CD4-positive, alpha-beta T cell treated with Interleukin-12 subunit alpha and Interleukin-12 subunit beta, for 1 hour (primary cell): ENCODE measurements at places on chromosomes 4 and X.

- DNase-seq, result no peak
Measured at GRCh38 chr4:48370260-48371134, 29.2 kb downstream of the SLAIN2 start.

- no peak for DNase-seq
Measured at GRCh38 chrX:131789664-131790063, 233.4 kb upstream of the STK26 start.

- DNase-seq, result no peak
Measured at GRCh38 chrX:68550193-68550592, 51.3 kb downstream of the YIPF6 start.

DNA sequence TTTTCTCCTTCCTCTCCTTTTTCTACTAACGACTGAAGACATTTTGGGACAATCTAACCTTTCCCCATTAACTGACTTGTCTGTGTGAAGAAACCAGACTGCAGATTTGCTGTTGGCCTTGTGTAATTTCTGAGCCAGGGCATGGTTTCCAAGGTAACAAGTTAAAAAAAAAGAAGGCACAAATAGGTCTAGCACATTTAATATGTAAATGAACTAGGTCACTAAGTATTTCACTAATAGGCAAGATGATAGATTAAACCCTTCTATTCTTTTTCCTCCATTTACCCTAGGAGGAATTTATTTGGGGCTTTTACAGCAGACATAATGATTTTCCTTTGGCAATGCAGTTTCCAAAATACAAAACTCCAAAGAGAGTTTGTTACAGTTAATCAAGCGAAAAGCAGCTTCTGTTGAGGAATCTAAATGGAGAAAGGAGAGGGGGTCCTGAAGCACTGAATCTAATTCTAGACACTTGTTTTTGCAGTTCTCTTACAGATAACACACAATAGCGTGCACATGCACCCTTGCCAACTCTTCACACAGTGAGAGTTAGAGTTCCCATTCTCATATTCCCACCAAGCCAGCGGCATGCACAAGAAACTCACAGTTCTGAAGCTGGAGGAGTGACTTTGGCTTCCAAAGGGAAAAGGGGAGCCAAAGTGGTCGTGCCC is 72.0 kb downstream of the TSPAN5 start:
- DNase-seq, result no peak

- DNase-seq, result no peak
Measured at GRCh38 chrX:19863857-19864223, 23.6 kb downstream of the SH3KBP1 start.

- no peak for DNase-seq
Measured at GRCh38 chrX:32185160-32185559, 1026.2 kb downstream of the DMD start.

- peak; percentile 16 for DNase-seq
Measured at GRCh38 chr4:15653864-15654592, 1.1 kb downstream of the FBXL5 start.

DNA sequence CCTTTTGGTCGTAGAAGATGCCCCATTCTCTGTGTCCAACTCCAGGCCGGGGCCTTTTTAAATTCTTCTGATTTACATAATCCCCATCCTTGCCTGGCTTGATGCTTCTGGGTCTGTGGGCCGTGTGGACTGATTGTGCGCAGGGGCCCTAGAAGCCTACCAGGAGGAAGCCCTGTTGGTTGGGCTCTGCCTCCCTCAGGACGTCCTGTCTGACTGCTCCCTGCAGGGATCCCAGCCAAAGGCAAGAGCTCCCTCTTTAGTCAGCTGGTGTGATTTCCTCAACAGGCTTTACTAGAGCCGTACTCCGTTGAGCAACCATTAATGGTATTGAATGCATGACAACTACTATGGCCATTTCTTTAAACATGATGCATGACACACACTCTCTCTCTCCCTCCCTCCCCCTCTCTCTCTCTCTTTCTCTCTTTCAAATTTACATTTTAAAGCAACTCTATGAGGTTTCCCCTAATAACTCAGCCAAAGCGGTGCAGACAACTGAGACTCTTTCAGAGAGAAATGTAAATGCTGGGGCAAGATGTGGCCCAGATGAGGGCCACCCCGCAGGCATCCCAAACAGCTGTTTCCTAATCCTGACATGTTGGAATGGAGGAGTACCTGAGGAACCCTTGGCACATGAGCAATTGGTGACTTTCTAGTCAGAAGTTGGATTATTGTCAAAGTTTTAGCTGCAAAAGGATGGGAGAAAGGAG is 117.3 kb downstream of the DRD5 start:
- no peak for DNase-seq

DNA sequence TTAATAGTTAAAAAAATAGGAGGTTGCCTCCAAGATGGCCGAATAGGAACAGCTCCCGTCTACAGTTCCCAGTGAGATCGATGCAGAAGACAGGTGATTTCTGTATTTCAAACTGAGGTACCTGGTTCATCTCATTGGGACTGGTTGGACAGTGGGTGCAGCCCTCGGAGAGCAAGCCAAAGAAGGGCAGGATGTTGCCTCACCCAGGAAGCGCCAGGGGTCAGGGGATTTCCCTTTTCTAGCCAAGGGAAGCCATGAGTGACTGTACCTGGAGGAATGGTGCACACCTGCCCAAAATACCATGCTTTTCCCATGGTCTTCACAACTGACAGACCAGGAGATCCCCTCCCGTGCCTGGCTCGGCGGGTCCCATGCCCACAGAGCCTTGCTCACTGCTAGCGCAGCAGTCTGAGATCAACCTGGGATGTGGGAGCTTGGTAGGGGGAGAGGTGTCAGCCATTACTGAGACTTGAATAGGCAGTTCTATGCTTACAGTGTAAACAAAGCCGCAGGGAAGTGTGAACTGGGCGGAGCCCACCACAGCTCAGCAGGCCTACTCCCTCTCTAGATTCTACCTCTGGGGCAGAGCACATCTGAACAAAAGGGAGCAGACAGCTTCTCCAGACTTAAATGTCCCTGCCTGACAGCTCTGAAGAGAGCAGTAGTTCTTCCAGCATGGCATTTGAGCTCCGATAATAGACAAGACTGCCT is 47.5 kb downstream of the PPA2 start:
- DNase-seq, result no peak

GRCh38 chrX:10794203-10794630 is 173.8 kb upstream of the MID1 start:
- DNase-seq, result no peak

- no peak for DNase-seq
Measured at GRCh38 chr4:103405415-103405814, 207.3 kb upstream of the CENPE start.

DNA sequence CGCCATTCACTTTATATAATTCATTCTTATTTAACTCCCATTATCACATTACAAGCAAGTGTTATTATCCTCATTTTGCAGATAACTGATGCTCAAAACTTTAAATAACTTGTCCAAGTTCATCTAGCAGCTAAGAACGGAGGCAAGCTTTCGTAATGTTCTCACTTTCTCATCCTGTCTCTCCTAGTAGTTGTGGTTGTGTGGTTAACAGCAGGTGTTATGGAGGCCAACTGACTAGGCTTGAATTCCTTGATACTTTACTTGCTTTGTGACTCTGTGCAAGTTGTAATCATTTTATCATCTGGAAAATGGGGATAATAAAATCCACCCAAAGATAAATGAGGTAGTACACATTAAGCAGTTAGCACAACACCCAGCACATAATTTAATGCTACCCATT is 109.9 kb upstream of the PTPN13 start:
- DNase-seq, result no peak

DNA sequence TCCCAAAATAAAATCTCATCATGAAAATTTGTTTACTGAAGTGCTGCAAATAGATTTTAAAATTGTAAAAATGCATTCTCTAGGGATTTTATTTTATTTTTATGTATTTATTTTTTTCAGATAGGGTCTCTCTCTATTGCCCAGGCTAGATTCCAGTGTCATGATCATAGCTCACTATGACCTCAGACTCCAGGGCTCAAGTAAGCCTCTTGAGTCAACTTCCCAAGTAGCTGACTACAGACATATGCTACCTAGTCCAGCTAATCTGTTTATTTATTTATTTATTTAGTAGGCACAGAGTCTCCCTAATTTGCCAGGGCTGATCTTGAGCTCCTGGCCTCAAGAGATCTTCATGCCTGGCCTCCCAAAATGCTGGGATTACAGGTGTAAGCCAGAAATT is 317.7 kb upstream of the ANXA10 start:
- no peak for DNase-seq

GRCh38 chr4:25377572-25378436 is 741 bp downstream of the ANAPC4 start:
- DNase-seq, result no peak

DNA sequence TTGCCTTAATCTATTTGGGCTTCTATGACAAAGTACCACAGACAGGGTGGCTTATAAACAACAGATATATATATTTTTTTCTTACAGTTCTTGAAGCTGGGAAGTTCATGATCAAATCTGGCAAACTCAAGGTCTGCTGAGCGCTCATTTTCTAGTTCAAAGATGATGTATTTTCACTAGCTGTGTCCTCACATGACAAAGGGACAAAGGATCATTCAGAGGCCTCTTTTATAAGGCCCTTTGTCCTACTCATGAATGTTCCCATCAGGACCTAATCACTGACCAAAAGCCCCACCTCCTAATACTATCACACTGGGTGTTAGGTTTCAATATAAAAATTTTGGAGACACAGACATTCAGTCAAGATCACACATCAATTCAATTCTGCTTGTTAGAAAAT is 2025.2 kb downstream of the PCDH7 start:
- DNase-seq, result no peak

- no peak for DNase-seq
Measured at GRCh38 chr4:118881512-118882146, 7.0 kb upstream of the SYNPO2 start.

GRCh38 chrX:105910563-105911105 is 88.3 kb downstream of the NRK start:
- no peak for DNase-seq

GRCh38 chr4:38069271-38069760 is 109.1 kb downstream of the PTTG2 start:
- peak; percentile 39 for DNase-seq

- no peak for DNase-seq
Measured at GRCh38 chr4:166577639-166578038, 656.7 kb downstream of the SPOCK3 start.

GRCh38 chr4:84804136-84804535 is 162.4 kb downstream of the WDFY3 start:
- DNase-seq, result no peak

DNA sequence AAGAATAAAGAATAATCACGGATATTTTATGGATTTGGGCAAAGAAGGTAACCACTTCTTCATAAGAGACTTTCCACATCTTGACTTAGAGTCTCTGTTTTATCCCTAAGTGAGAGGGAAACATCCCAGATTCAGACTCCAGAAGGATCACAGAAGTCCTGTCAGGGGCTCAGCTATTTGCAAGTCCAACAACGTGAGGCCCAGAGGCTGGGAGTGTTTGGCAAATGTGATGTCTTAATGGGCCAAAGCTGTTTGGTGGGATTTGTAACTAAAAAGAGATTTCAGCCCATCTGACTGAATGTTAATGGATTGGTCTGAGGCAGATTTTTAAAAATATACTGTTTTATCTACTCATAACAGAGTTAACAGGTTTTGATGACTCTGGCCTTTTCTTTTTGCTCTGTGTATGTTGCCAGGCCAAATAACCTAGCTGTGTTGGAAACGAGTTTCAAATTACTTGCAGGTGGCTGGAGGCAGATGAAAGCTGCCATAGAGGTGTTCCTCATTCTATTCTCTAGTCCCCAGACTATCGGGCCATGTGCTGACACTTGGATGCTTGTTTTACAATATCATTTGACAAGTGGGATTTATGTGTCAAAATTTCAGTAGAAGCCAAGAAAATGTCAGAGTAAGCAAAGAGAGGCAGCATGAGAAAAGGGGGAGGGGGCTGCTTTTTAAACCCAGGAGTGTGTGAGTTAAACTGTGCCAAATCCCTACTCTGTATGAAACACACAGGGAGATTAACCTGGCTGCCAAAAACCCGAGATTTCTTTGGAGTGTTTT is 330.9 kb downstream of the DCHS2 start:
- no peak for DNase-seq

- DNase-seq, result no peak
Measured at GRCh38 chr4:20895988-20896387, 195.7 kb downstream of the PACRGL start.

GRCh38 chr4:119138046-119138445 is 2.4 kb downstream of the MYOZ2 start:
- DNase-seq, result peak; percentile 5

- DNase-seq, result no peak
Measured at GRCh38 chrX:1910207-1910470, 295.3 kb downstream of the ASMT start.
